Suppressor macrophage treated with lipopolysaccharide for 4 hours (primary cell): ENCODE measurements at places on chromosomes 2 and 18.

DNA sequence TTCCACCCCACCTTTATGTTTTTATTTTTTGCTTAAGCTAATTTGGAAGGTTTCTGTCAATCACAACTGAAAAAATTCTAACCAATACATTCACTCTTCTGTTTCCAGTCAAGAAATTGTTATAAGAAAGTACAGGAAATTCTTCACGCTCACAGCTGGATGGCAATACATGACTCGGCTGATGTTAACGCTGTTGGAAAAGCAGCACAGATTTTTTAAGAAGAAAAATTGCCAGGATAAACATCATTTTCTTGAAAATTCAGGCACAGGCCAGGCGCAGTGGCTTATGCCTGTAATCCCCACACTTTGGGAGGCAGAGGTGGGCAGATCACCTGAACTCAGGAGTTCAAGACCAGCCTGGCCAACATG lies 46.1 kb downstream of the STPG4 start:
- DNase-seq = no peak

DNA sequence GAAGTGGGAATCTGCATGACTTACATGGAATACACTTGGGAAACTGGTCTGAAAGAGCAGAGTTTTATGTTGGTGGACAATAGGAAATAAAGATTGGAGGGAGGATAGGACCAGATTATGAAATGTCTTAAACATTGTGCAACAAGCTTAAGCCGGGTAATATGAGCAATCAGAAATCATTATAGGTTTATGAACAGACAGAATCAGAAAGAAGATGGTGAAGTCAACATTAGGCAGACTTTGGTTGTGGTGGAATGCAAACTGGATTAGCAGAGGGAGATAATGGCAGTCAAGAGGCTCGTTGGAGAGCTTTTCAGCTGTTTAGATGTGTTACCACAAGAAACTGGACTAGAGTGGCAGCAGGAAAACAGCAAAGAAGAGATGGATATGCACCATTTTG lies 43.5 kb downstream of the CRIM1 start:
- no peak for DNase-seq

DNA sequence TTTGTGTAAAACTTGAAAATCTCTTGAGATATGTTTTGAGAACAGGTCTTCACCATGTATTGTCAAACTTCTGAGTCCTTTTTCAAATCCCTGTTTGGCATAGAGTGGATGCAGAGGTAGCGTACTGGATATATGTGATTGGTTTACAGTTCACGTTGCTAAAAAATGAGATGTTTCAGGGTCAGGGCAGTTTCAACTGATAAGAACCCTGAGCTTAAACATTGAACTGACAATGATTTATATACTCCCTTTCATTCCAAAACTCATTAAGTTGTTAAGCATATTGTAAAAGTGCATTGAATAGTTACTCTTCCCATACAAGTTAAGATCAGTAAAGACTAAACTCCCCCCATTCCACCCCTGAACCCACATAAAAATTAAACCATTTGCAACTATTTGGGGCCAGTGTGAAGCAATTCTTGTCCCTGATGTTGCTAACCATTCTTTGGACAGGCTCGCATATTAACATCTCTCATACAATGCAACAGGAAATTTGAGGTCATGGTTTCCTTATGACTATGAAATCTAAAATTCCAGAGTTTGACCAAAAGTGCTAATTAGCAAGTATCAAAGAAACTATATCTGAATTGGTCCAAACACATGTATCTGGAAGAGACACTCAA lies 470.9 kb upstream of the ACVR2A start:
- DNase-seq = no peak

DNA sequence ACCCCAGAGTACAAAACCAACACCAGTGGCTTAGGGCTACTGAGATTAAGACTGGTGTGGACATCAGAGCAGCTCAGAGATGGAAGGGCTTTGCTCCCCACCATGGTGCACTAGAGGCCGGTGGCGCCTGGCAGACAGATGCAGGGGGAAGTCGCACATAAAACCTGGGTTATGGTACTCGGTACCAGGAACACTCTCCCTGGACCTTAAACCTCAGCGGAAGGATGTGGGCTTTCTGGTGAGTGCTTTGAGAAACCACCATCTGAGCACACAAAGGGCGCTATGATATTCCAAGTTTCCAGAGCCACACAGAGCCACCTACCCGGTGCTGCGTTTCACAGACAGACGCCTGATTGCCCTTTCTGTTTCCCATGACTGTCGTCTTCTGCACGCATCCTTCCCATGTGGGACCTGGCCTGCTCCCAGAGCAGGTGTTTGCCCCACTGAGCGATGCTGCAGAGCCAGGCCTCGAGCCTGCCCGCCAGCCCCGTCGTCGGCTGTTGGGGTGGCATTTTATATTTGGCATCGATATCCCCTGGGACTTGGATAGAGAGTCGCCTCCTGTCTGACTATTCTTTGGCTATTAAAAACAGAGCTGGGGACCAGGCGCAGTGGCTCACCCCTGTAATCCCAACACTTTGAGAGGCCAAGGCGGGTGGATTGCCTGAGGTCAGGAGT lies 89.5 kb upstream of the ODC1 start:
- no peak for DNase-seq

GRCh38 chr2:172095905-172096625 lies 6.6 kb downstream of the DLX2 start:
- DNase-seq = no peak

- DNase-seq = no peak
Observed at GRCh38 chr2:33304032-33304864, 172.2 kb upstream of the RASGRP3 start.

DNA sequence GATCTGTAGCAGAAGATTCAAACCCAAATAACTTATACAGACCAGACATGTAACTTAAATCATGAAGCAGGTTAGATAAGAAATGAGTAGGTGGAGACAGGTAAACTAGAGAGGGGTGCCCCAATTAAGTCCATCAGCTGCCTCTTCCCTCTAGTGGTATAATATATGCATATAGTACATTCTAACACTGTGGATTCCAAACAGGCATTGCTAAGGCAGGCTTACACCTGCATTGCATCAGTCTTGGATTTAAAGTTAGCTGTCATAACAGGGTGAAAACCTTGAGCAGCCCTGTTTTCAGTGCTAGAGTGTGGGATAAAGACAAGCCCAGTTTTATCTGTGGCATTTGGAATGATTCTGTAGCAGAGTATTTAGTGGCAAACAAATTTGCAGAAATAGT lies 63.4 kb downstream of the NYAP2 start:
- no peak for DNase-seq

GRCh38 chr2:226932443-226932842 lies 96.6 kb downstream of the RHBDD1 start:
- no peak for DNase-seq

DNA sequence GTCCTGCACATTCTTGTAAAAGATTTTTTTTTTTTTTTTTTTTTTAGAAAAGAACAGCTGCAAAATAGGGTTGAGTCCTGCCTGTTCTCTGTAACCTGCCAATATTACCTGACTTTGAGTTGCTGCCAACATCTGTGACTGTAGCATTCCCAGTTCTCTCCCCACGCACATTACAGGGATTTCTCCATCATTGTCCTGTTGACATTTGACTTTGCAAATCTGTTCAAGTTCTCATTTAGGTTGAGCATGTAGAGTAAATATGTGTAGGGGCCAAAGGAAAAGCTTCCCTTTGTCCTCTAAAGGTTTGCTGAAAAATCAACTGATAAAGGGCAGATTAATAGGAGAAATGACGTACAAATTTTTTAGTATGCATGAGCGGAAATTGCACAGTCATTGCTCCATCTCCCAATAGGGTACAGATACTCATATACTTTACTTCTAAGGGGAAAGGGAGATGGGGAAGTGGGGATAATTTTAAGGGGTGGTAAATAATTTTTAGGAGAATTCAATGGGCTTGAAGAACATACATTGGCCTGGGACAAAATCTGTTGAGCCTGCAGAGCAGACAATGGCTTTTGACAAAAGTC lies 385.5 kb downstream of the PIK3C3 start:
- no peak for DNase-seq

DNA sequence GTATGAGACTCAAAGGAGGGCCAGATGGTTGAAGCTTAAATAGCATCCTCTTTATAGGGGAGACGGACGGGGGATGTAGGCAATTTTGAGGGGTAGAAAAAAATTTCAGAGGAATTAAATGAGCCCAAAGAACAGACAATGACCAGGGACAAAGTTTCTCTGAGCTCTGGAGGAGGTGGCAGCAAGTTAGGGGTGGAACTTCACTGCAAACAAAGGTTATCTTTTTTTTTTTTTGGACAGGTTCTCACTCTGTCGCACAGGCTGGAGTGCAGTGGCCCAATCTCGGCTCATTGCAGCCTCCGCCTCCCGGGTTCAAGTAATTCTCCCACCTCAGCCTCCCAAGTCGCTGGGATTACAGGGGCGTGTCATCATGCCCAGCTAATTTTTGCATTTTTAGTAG lies 195.6 kb downstream of the PDE11A start:
- no peak for DNase-seq

DNA sequence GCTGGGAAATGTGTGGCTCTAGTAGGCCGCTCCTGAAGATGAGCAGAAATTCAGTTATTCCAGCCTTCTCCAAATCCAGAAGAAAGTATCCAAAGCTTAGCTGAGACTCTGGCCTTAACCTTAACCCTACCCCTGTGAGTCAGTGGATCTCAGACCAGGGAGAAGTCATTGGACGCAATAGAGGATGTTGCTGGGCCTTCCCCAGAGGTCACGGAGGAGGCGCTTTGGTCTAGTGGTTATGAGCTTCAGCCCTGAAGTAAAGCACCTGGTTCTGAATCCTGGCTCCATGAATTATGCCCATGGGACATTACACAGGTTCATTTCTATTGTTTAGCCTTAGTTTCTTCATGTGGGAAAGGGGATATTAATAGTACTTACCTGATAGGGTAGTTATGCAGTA lies 24.0 kb downstream of the PKDCC start:
- peak; percentile 29 for DNase-seq

- DNase-seq = no peak
Observed at GRCh38 chr2:96083989-96084857, 32.1 kb downstream of the ADRA2B start.

GRCh38 chr2:180739070-180739469 lies 241.3 kb upstream of the UBE2E3 start:
- DNase-seq = no peak

DNA sequence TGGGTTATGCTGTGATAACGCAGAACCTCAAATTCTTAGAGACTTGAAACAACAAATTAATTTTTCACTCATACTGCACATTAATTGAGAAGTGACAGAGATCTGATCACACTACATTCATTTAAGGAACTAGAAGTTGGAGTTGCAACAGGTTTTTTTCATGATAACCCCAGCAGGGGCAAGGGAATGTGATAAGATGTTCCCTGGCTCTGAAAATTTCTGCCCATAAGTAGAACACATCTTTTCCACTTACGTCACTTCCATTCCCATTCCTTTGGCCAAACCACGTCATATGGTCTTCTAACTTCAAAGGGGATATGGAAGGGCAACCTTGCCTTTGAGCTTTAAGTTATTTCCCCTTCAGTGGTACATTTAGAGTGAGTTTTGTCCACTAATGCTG lies 29.7 kb upstream of the PSME4 start:
- DNase-seq = peak; percentile 4

- no peak for DNase-seq
Observed at GRCh38 chr2:40113997-40114396, 334.9 kb upstream of the THUMPD2 start.

DNA sequence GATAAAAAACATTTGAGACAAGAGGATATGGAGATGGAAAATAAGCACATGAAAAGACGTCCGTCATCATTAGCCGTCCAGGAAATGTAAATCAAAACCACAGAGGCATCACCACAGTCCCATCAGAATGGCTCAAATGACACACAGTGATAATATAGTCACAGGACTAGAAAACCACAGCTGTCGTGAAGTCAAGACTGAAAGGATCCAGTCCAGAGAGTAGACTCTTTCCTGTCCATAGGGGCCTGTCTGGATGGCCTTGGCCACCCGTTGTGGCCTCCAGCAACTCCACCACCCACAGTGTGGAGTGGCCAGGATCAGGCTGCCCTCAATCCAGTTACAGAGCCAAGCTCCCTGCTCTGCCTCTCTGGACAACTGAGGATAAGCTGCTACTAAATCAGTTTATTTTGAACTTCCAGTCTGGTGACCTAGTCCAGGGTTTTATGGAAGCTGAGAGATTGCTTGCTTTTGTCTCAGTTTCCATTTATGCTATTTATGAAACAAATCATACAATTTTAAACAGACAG lies 60.4 kb downstream of the RHOB start:
- peak; percentile 73 for DNase-seq

DNA sequence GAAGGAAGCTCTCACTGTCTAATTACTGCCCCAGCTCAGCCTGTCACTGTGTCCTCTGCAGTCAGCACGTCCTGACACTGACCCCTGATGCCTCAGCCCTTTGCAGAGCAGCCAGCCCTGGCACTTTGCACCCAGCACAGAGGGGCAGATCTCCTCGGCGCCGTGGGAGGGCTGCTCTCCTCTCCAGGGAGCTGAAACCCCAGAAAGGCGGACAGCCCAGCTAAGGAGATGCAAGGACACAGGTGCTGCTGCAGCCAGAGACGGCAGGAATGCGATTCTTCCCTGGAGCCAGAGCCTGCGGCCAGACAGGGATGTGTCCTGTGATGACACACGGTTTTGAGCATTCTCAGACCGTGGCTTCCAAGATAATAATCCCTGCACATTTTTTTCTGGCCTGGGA lies 34.5 kb upstream of the SIX3 start:
- DNase-seq = no peak

DNA sequence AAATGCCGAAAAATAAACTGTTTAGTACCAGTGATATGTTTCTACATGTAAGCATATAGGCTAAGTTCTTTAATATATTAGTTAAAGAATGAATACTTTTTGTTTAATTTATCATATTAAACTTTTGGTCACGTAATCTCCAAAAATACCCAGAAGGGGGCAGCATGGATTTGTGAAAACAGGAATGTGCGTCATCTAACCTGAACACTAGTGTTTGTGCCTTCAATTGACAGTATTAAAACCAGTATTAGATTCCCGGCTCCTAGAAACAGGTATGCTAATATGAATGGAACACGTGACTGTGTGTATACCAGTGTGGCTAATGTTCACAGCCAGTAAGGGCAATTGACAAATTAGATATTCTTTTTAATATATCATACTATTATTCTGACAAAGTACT lies 51.8 kb downstream of the WDR7 start:
- peak; percentile 47 for DNase-seq

DNA sequence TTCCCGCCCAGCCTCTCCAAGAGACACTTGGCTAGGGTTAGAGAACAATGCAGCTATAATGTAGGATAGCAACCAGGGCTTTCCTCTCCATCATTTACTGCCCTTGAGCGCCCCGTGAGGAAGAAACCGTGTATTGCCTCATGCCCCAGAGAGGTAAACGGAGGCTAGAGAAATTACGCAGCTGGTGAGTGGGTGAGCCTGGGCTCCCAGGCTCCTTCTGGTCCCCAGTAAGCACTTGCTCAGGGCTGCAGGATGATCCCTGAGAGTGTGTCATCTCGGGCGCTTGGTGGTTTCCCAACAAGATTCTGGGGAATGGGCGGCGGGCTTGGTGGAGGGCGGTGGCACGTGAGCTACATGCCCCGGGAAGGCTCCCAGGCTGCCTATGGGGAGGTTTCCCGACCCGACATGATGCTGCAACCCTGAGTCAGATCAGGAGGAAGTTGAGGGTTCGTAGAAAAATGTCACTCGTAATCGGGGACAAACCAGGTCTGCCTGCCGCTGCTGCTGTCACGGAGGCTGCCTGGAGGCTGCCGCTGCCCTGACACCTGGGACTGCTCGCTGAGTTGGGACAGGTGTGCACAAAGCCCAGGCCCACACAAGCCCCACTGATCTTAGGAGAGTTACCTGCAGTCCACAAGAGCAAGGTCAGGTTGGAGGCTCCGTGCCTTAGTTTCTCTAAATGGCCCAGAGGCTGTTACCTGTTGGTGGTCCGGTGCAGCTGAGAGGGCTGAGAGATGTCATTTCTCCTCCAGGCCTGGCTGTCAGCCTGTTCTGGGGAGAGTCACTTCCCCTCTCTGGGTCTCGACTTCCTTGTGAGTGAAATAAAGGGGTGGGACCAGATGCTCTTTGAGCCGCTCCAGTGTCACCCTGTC lies at the start of gene GPR55:
TSS of gene GPR55 (minus strand) at position 773 of the 872 bp plus-strand sequence. CDS start 14,280 bp downstream, outside the sequence.
- DNase-seq = peak; percentile 97
